ENCODE measurements at places on chromosomes 1 and 21. TPM values are rescaled to one million over a fixed set of nuclear protein-coding genes. Genes with fewer than 3 reads are reported as not detected.

DYRK1A gene
- 32.9 TPM for total RNA-seq

KCNC4 gene
- 2.0 TPM for total RNA-seq

- DNase-seq, result no peak
Measured at GRCh38 chr1:11482198-11482597, 3.2 kb downstream of the DISP3 start.

DNA sequence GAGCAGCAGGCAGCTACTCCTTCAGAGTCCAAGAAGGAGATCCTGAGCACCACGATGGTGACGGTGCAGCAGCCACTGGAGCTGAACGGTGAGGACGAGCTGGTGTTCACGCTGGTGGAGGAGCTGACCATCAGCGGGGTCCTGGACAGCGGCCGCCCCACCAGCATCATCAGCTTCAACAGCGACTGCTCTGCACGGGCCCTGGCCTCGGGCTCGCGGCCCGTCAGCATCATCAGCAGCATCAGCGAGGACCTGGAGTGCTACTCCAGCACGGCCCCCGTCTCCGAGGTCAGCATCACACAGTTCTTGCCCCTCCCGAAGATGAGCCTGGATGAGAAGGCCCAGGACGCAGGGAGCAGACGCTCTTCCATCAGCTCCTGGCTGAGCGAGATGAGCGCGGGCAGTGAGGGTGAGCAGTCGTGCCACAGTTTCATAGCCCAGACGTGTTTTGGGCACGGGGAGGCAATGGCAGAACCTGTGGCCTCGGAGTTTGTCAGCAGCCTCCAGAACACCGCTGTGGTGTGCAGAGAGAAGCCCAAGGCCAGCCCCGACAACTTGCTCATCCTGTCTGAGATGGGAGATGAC lies 531.8 kb downstream of the KIF26B start:
- DNase-seq, result no peak

DNA sequence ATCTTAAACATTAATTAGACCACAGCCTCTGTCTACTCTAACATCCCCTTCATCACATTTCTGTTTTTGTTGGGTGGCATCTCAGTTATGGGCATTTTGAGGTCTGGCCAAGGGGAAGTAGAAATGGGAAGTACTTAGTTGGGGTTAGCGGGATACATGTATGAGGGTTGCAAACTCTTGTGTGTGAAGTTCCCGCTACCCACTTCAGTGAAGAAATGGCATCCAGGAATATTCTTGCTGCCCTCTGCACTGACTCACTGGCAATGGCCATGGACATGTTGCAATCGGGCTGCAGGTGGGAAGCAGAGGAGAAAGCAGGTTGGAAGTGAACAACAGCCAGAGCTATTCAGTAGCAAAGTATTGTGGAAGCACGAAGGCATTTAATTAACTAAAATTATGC lies 7.4 kb downstream of the CD48 start:
- DNase-seq, result no peak

Data from RPMI7951 (cell line).